Activated T-helper 1 cell treated with anti-CD3 and anti-CD28 coated beads, Interleukin-2, amount 50 U/mL, for 16 hours (primary cell): ENCODE measurements at places on chromosomes 7 and 10.

DNA sequence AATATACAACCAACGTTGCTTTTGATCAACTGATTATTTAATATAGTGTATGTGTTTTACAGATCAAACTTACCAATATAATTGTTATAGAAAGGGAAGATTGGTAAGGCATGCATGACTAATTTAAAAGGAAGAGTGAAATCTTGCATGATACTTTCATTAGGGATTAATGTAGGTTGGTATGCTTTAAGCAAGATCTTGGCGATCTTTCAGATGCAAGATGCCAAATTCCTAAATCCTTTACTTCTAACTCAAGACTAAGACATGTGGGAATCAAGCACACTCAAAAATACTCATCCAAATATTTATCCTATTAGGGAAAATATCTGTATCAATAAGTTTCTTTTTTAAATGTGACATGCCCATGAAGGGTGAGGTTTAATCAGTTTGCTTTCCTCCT, 321.4 kb upstream of the MEOX2 start:
- no peak for DNase-seq

GRCh38 chr7:1662101-1662500, 8.0 kb upstream of the ELFN1 start:
- DNase-seq: no peak

- DNase-seq: no peak
Measured at GRCh38 chr7:97752215-97752614, 20.3 kb downstream of the TAC1 start.

DNA sequence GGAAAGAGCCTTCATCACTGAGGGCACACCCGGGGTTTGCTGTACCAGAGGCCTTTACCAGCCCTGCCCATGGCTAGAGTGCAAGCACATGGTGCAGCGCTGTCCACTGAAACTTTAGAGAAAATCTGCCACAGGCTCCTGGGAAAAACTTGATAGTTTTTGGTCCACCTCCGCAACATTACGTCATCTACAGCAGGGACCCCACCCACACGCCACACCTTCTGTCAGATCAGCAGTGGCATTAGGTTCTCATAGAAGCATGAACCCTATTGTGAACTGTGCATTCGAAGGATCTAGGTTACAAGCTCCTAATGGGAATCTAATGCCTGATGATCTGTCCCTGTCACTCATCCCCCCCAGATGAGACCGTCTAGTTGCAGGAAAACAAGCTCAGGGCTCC, 2.5 kb upstream of the ODAD2 start:
- no peak for DNase-seq

DNA sequence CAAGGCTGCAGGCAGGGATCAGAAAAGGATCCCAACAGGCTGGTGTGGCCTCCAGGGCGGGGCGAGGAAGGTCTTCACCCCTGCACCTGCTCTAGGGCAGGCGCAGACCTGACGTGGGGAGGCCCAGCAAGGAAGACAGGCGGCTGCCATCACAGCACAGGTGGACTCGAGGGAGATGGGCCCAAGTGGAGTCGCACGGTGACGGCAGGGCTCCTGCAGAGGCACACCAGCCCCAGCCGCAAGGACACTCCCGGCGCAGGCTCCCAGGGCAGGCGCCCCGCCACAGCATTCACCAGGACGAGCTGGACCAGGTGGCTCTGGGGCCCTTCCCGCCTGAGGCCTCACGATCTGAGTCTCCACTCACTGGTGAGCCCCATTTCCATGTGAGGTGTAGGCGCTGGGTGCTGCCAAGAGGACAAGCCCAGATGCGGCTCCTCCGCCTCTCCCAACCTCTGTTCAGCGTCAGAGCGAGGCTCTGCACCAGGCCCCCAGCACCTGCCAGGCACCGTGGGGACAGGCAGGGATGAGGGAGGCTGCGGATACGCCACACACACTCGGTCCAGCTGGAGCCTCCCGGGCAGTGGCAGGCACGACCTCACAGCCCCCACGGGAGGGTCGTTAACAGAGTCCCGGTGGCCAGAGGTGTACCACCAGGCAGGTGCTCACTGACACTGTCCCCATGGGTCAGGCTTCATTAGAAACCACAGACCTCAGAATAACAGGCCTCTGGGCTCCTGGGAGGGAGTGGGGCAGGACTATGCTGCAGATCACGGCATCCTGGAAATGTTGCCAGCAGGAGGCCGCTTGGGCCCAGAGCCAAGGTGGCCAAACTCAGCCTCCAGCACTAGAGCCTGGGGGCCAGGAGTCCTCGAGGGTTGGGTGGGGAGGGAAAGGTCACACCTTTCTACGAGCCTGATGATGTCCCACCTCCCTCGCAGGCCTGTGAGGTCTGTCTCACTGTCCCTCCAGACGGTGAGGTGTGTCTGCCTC, 111.6 kb downstream of the MAD1L1 start:
- DNase-seq: no peak

DNA sequence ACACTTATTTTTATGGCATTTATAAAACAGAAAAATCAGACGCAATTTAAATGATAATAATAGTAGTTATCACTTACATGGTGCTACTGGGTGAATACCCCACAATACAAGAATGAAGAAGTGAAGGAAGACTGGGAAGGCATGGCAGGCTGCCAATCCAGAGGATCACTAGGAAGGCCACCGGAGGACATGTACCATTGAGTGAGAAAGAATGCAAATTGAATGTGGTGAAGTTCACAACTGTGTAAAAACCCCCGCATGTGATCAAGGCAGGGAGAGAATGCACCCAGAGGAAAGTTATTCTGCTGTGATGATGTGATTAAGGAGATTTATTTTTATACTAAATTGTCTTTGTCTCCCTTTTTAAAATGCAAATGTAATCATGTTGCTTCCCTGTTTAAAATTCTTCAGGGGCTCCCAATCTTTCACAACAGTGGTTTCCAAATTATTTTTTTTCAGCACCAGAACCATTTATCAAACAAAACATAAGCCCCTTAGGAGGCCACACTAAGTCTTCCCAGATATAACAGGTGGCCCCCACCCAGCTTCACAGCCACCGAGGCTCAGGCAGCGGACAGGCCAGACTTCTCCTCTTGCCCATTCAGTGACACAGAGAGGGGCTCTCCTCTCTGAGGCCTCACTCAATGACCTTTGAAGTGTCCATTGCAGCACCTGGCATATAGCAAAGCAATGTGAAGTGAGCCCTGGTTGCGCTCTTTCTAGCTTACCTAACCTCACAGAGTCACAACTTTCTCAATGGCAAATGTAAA, 59.6 kb downstream of the FRMPD2 start:
- DNase-seq: no peak

DNA sequence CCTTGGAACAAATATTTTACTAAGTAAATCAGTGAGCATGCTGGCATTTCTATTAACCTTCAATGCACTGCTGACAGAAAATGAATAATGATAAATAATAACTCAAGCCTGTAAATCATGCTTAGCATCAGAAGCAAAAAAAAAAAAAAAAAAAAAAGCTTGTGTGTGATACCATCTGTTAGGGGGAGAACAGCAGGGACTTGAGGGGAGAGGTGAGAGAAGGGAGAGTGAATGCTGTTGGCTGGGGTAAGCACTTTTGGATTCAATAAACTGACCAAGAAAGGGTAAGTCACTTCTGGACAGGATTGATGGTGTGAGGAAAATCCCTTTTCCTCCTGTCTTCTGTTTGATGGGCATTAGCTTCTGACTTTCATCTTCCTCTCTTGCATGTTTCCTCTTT, 996.4 kb downstream of the KCNMA1 start:
- DNase-seq: no peak

GRCh38 chr7:23205909-23206767, 24.3 kb downstream of the NUP42 start:
- DNase-seq: no peak

DNA sequence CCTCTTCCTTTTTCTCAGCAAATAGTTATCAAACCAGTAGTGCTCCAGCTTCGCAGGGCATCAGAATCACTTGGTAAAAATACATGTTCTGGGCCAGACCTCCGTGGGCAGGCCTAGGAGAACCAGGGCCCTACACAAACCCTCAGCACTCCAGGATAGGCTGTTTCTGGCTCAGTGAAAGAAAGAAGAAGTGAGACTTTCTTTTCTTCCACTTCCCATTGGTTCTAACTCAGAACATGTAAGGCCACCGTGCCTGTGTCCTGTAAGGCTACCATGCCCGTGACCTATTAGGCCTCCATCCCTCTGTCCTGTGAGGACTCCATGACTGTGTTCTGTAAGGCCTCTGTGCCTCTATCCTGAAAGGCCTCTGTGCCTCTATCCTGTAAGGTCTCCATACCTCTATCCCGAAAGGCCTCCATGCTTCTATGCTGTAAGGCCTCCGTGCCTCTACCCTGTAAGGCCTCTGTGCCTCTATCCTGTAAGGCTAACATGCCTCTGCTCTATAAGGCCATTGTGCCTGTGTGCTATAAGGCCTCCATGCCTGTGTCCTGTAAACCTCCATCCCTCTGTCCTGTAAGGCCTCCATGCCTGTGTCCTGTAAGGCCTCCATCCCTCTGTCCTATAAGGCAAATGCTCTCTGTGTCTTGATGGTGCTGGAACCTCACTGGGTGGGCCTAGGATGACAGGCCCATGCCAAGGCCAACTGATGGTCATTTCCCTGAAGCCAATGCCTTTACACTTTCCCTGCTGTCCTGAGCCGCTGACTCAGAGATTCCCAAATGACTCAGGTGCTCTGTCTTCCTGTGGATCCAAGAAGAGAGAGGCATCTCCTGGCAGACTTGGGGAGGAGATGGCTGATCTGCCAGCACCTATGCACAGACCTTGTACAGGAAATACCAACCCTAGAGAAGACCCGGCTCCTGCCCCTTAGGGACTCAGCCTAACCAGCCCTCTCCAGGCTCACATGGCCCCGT, 96.6 kb upstream of the CACUL1 start:
- no peak for DNase-seq

DNA sequence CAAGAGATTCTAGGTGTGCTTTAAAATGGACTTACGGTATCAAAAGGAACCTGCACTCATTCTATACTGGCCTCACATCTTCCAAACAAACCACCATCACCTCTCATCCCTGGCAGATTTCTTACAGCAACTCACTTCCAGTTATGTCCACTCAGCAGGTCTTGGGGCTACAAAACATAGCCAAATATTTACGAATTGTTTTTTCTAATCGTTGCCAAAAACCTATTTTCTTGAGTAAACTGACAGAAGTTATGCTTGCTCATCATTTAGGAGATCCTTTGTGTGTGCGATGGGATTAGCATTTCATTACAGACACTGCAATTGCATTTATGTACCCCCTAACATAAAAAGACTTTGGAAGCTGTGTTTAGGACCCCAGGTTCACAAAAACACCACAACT, 2.7 kb downstream of the KCNMA1 start:
- DNase-seq: no peak

DNA sequence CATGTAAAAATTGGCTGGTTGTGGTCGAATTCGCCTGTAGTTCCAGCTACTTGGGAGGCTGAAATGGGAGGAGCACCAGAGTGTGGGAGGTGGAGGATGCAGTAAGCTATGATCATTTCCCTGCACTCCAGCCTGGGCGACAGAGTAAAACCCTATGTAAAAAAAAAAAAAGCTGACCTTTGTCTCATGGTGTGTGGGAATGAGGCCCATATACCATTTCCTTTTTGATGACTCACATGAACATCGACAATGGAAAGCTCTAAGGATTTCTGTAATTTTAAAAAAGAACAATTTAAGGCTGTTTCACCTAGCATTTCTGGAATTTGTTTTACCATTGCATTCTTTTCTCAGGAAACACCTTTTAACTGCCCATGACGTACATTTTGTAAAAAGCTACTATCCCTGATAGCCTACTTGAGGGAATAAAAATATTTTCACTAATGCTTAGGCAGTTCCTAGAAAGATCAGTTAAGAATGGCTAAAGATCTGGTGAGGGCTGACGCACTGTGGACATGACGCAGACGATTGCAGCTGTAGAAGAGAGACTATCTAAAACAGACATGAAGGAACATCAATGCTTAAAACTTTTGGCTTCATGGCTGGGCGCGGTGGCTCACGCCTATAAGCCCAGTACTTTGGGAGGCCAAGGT, 400.6 kb upstream of the IGFBP3 start:
- DNase-seq: no peak

GRCh38 chr7:150966002-150966401, 12.1 kb downstream of the KCNH2 start:
- DNase-seq: no peak

DNA sequence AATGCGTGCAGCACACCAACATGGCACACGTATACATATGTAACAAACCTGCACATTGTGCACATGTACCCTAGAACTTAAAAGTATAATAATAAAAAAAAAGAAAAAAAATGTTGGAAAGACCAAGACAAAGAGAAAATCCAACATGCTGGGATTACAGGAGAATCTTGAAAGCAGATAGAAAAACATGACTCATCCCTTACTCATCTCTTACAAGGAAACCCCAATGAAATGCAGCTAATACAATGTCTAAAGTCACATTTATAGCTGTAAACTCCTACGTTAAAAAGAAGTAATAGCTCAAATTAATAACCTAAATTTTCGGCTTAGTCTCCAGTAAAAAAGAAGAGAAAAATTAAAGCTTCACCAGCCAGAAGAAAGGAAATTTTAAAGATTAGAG, 47.5 kb upstream of the DGKB start:
- DNase-seq: no peak

- DNase-seq: no peak
Measured at GRCh38 chr7:47801423-47801822, 146.8 kb downstream of the PKD1L1 start.

GRCh38 chr10:23496727-23497126, 57.9 kb downstream of the OTUD1 start:
- no peak for DNase-seq

DNA sequence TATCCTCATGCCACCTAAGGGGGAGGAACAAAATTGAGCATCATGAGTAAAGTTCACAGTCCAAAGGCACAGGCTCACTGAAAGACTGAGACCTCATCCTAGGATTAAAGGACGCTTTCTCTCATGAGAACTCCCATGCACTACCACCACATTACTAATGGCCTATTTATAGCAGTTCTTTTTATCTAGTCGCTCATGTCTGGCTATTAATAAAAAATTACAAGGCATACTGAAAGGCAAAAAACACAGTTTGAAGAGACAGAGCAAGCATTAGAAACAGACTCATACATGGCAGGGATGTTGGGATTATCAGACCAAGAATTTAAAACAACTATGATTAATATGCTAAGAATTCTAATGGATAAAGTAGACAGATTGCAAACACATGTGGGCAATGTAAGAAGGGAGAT, 46.0 kb upstream of the CDK13 start:
- no peak for DNase-seq

DNA sequence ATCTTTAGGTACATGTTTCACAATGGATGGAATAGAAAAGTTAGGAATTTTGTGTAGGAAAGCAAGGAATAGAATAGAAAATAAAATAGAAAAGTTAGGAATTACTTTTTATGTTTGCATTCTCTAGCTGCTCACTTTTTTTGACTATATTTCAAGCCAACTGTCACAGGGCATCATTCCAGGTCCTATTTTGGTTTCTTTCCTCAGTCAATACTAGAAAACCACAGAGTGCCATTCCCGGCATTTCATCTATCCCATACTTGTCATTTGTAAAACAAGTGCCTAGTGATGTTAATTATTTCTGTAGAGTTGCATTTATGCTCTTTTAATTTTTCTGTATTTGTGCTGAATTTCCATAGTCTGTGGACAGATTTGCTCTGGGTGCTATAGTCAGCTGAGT, 66.2 kb downstream of the SDK1 start:
- no peak for DNase-seq

- no peak for DNase-seq
Measured at GRCh38 chr10:84152769-84153168, 13.5 kb downstream of the GHITM start.

- no peak for DNase-seq
Measured at GRCh38 chr7:27071622-27072390, 24.0 kb downstream of the HOXA1 start.
